ENCODE measurements at places on chromosomes 16 and 17.
A peak's percentile ranks its signal among the peaks of the same experiment; 100 is the strongest.

DNA sequence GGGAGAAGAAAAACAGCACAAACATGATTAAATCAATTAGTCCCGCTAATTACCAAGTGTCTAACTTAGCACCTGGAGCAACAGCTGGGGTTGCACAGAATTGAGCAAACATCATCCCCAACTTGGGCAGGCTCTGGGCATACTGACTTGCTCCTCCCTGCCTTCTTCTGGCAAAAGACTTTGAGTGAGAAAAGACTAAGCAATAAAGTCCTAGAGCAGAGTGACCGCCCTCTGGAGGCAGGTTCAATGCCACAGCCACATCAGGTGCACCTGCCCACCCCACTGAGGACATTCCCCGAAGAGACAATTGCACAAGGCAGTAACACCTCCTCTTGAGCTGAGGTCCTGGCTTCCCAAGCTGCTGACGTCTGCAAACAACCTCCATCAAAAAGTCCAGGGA, 358.3 kb downstream of the SOX9 start:
- DNase-seq: no peak

DNA sequence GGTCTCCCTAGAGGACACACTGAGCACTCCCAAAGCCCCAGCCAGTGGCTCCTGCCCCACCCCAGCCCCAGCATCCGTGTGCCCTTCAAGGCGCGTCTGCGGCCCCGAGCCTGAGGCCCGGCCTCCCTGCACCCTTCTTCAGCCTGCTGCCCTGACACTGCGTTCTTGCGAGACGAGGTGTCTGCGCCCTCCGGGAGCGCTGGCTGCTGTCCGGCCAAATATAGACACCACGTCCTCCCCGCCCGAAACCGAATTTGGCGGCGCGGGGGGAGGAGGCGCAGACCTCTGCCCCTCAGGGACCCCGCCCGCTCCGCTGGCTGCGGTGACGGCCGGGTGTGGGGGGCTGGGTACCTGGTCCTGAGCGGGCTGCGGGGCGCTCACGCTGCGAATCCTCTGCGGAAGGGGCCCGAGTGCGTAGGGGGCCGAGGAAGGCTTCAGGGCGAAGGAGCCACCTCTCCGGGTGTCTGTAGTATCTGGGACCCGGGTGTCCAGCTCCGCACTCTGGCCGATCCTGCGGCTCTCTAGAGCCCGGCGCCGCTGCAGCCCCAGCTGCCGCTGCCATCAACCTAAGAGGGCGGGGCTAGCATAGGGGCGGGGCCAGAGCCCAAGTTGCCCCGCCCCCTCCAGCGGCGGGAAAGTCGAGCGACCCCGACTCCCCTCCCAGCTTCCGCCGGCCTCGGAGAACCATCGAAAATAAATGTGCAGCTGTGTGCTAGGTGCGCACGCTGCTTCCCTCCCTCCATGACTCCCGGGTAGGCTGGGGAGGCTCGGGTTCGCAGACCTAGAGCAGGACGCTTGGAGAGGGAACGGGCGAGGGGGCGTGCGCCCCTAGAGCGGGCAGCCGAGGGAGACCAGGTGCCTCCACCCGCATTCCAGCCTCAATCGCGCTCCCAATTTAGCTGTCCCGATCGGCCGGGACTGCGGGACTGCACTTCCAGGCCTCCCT, at the start of gene CORO6:
Gene CORO6, minus strand, starts transcription at position 576 of the 946 bp plus-strand sequence. CDS start 1,491 bp downstream, outside the sequence.
- DNase-seq: peak; percentile 42

- no peak for DNase-seq
These were observed 39.9 kb upstream of the SDK2 start for GRCh38 chr17:73684183-73684582.

DNA sequence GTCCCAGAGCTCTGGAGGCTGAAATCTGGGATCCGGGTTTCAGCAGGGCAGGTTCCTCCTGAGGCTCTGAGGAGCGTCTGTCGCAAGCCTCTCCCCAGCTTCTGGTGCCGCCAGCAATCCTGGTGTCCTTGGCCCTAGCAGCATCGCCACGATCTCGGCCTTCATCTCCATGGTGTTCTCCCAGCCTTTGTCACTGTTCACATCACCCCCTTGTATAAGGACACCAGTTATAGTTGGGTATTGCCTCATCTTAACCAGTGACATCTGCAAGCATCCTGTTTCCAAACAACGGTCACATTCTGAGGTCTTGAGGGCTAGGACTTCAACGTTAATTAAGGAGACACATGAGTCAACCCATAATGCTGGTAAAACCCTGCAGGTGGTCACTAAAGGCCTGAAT, 2.8 kb upstream of the PPP1R27 start:
- peak; percentile 68 for DNase-seq

GRCh38 chr16:2089706-2090480, 42.1 kb downstream of the TSC2 start:
- DNase-seq: no peak

GRCh38 chr16:72827866-72828265, 220.1 kb downstream of the ZFHX3 start:
- peak; percentile 37 for DNase-seq
